ENCODE measurements at places on chromosomes 4 and X.

- DNase-seq = no peak
Measured at GRCh38 chr4:121801715-121802075, 572 bp downstream of the EXOSC9 start.

GRCh38 chrX:71543316-71543715 is 10.4 kb downstream of the OGT start:
- no peak for DNase-seq

- no peak for DNase-seq
Measured at GRCh38 chrX:55118574-55118973, 29.8 kb downstream of the PAGE2 start.

- no peak for DNase-seq
Measured at GRCh38 chr4:177964061-177964460, 521.8 kb upstream of the AGA start.

GRCh38 chrX:41384051-41384705 is 50.2 kb downstream of the DDX3X start:
- DNase-seq = no peak

DNA sequence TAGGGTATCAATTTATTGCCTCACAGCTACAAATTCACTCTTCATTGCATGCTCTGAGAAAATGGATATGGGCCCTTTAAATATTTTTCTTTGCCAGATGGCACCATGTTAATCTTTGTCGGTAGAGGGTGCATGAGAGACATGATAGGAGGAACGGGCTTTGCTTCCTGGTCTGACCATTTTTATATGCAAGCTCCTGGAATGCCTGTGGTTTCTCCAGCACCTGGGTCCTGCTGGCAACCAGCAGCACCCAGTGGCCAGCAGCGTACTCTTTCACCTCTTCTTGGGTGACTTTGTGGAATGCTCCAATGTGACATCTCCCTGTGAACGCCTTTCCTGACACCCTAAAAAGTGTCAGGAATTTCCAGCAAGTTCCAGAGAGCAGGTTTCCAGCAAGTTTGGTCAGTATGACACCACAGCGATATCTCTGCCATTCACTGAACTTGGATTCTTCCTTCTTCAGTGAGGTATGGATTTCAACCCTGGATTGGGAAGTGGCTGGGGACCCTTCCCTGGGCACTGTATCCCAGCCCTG is 140.3 kb upstream of the PGRMC2 start:
- peak; percentile 18 for DNase-seq

GRCh38 chr4:38948551-38948950 is 80.9 kb downstream of the FAM114A1 start:
- DNase-seq = no peak

- DNase-seq = no peak
Measured at GRCh38 chr4:958314-958665, 15.1 kb downstream of the DGKQ start.

DNA sequence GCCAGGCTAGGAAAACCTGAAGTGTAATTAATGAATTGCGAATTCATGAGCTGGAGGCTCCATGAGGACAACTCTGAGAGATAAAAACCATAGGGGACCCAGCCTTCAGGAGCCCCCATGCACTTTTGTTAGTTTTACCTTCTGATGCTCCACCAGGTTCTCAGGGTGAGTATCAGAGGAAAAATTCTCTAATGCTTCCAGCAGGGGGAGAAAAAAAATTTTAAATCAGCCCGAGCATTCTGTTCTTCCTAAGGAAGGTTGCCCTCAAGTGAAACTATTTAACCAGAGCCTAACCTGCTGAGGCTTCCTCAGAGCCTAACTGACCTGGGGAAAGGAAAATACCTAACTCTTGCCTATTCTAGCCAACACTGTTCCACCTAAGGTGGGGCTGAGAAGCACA is 552.6 kb downstream of the PPARGC1A start:
- DNase-seq = no peak

- DNase-seq = no peak
Measured at GRCh38 chr4:168694667-168695066, 197.8 kb downstream of the PALLD start.

GRCh38 chrX:12894074-12895030 is 12.1 kb upstream of the TLR8 start:
- DNase-seq = peak; percentile 44

DNA sequence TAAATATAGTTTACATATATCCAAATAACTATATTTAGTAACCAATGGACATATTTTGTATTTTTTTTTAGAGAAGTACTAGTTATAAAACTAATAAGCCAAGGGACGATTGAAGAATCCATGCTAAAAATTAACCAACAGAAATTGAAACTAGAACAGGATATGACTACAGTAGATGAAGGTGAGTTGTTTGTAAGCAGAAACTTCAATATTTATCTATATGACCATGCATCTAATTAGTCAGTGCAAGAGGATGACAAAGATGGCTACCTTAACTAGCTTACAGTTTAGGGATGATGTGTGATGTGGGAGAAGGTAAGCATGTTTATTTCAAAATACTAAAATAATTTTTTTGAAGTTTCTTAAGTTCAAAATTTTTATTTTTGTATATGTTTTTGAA is 57.7 kb downstream of the HPGDS start:
- no peak for DNase-seq

DNA sequence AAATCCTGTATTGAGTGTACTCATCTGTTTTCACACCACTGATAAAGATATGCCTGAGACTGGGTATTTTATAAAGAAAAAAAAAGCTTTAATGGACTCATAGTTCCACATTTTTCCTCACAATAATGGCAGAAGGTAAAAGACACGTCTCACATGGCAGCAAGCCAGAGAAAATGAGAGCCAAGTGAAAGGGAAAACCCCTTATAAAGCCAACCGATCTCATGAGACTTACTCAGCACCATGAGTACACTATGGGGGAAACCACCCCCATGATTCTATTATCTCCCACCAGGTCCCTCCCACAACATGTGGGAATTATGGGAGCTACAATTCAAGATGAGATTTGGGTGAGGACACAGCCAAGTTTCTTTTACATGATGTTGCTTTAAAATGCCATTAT is 171.9 kb downstream of the GALNTL6 start:
- DNase-seq = no peak

- DNase-seq = no peak
Measured at GRCh38 chr4:647481-647880, 22.1 kb downstream of the PDE6B start.

GRCh38 chr4:5021546-5021945 is 2.3 kb upstream of the CYTL1 start:
- no peak for DNase-seq

- no peak for DNase-seq
Measured at GRCh38 chrX:555725-556666, 74.6 kb upstream of the SHOX start.

GRCh38 chrX:24526616-24527015 is 61.5 kb downstream of the PDK3 start:
- DNase-seq = no peak

DNA sequence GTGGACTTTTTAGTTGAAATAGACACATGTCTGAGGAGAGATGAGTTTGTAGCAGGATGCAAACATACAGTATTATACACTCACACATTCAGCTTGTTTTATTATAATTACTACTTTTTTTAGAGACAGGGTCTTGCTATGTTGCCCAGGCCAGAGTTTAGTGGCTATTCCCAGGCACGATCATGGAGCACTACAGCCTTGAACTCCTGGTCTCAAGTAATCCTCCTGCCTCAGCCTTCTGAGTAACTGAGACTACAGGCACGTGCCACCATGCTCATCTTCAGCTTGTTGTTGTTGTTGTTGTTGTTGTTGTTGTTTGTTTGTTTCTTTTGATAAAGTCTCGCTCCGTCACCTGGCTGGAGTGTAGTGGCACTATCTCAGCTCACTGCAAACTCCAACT is 94.7 kb upstream of the ACSL4 start:
- DNase-seq = no peak

GRCh38 chr4:145283909-145284308 is 103.5 kb upstream of the OTUD4 start:
- no peak for DNase-seq

GRCh38 chr4:3403348-3403906 is 38.3 kb upstream of the HGFAC start:
- DNase-seq = no peak

DNA sequence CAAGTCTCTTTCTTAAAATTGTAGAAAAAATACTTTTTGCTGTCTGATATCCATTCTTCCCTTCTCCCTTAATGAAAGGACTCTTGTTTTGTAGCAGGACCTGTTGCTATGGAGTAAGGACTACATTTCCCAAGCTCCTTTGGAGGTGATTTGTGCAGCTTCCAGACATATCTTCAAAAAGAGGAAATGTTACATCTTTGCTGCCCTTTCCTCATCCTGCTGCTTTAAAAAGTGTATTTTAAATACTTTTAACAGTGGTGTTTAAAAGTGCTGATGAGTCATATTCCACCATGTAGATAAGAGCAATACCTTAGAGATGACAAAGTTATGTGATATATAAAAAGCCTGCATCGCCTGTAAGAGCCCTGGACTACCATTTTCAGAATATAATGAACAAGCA is 98.7 kb downstream of the CFAP299 start:
- DNase-seq = no peak

DNA sequence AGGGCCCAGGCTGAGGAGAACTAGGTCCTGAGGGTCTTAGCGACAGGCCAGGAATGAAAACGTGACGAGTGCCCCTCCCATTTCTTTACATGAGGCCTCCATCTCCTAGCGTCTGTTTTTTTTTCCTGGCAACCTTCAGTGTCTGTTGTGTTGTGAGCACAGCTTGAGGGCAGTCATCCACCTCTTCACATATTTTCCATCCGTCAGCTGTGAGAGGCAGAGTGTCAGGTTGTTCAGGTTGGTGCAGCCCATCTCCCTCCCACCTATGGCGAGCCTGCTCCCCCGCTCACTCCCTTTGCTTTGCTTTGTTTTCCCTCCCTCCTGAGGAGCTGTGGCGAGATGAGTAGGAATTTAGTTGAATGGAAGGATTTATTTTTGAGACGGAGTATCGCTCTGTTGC is 51.7 kb upstream of the CHRNA9 start:
- DNase-seq = no peak

DNA sequence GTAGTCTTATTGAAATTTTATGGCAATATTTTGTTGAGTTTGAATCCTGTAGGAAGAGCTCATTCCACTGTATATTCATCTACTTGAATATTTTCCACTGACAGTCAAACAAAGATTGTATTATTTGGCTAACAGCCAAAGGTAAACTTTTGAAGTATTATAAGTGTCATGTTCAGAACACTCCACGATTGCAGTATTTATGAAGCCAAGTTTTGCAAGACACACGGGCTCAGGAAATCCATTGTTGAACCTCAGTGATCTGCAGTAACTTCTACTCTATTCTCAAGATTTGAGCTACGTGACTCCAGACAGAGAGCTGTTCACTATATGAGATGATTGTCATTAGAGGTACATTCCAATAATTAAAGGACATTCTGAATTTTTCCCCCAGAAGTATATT is 302.7 kb upstream of the ADGRL3 start:
- no peak for DNase-seq

GRCh38 chr4:47899639-47900038 is 14.7 kb downstream of the NFXL1 start:
- peak; percentile 13 for DNase-seq

DNA sequence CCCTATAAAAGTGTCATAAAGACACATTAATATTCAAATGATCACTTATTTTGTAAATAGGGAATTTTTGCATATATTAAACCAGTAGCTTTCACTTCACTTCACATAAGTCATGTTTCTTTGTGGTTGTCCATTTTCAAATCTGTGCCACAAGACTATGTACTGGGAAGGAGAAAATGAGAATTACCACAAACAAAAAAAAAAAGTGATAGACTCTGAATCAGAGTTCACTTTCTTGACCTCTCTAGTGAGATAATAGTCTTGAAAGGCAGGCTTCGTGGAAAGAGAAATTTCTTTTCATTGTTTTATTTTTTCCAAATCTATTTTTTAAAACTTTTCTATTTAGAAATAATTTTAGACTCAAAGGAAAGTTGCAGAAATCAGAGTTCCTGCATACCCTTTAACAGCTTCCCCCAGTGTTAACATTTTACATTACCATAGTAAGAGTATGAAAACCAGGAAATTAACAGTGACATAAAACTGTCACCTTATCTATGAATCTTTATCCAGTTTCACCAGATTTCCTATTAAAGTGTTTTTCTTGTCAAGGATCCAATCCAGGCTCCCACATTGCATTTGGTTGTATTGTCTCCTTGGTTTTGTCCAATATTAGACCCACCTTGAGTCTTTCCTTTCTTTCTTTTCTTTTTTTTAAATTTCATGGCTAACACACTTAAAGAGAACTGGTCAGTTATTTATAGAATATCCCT is 215.4 kb upstream of the PGRMC2 start:
- DNase-seq = no peak

- DNase-seq = no peak
Measured at GRCh38 chr4:55768291-55768690, 51.3 kb upstream of the EXOC1L start.

GRCh38 chr4:93791570-93792195 is 36.9 kb upstream of the ATOH1 start:
- DNase-seq = peak; percentile 27

GRCh38 chrX:138349351-138349750 is 362.2 kb downstream of the FGF13 start:
- no peak for DNase-seq

GRCh38 chr4:7272404-7272803 is 80.1 kb downstream of the SORCS2 start:
- DNase-seq = no peak

DNA sequence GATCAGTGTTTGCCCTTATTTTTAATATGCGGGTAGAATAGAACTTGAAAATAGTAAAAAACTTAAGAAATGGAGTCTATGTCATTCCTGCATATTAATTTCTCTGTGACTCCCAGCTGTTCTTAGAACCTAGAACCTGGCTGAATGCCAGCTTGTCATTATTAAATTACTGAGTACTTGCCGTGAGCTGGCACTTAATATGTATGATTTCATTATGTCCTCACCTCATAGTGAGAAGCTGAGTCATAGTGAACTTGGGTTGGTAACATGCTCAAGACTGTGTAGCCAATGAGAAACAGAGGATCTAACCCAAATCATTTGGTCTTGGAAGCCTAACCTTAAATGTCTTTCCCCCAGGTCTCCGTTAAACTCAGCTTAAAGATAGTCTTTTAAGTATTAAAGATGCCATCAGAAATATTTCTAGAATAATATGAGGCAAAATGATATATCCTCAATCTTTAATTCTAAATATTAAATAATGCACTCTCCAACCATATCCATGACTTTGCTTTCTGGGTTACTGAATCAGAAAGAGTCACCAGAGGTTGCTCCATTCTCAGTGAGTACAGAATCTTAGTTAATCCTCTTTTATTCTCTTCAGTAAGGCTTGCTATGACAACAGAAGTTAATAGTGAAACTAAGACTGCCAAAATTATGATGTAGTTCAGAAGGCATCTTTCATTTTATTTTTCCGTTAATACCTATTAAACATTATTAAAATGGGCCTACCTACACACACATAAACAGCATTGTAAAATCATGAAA is 58.6 kb upstream of the TLL1 start:
- DNase-seq = no peak

DNA sequence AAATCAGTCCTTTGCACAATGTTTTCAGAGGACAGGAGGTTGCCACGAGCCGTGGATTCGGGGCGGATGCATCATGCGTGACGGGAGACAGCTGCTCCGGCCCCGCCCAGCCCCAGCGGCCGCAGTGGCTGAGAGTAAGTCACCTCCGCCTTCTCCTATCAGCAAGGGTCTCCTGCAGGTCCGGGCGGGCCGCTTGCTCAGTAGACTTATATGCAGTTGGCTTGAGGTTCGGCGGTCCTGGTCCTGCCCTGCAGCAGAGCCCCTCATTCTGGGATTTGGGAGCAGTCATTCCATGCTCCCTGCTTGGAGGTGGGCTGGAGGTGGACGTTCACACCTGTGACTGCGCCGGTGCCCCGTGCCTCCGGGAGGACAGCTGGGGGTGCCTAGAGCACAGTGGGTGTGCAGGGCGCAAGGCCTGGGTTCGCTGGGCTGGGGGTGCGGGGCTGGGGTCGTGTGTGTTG is 86.3 kb upstream of the ADRA2C start:
- no peak for DNase-seq

- DNase-seq = no peak
Measured at GRCh38 chr4:83342476-83342875, 7.8 kb upstream of the HPSE start.
